Right cardiac atrium (tissue), 5 donors: ENCODE measurements at places on chromosomes 5 and 9. TPM values are rescaled to one million over a fixed set of nuclear protein-coding genes. Genes with fewer than 3 reads are reported as not detected.
A peak's percentile ranks its signal among the peaks of the same experiment; 100 is the strongest.

DNA sequence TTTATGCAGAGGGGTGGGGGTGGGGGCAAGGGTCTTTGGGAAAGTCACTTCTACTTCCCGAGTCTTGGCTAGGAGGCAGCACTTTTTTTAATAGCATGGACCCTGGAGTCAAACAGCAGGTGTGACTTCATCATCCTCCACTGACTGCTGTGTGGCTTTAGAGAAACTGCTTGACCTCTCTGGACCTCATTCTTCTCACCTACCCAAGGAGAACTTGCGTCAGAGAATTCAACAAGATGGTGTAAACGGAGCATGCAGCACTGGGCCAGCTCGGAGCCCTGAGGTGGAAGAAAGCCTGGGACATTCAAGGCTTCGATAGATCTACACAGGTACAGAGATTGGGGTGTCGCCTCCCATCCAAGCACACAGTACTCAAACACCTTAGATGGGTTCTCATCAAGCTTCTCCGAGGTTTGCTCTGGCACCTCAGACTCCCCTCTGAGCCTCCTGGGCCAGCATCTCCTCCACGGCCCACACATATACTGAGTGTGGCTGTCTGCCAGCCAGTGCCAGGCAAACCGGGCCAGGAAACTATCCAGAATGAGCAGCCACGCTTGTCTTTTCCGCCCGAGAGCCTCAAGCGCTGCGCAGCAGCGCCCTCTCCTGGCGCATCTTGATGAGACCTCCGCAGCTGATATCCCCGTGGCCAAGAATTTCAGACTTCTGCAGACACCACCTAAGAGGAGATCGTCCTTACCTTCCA lies 4.6 kb upstream of the SLC25A48 start:
- peak; percentile 84 for DNase-seq

- DNase-seq = peak; percentile 68
Measured at GRCh38 chr5:36305571-36306326, 4.0 kb upstream of the RANBP3L start.

DNA sequence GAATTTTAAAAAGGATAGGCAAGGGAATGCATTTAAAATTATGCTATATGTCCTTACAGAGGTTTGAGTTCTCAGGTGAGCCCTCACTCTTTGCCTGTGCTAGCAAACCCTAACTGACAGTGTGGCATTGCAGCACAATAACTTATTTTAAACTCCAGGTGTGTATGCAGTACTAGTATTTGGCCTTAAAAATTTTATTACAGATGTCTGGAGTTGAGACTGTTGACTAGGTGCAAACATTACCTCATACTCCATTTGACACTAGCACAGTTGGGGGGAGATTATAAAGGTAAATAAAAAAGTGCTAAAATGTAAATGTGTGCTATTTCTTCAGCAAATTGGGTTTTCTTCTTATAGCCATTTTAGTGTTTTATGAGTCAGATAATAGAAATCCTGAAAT lies 407.7 kb downstream of the SH3GL2 start:
- no peak for DNase-seq

GRCh38 chr5:82178378-82178777 lies 99.8 kb downstream of the RPS23 start:
- DNase-seq = no peak

- DNase-seq = peak; percentile 29
Measured at GRCh38 chr5:73447530-73448462, 781 bp downstream of the FOXD1 start.

SLC12A7 gene
- polyA plus RNA-seq = 28.5 TPM

RAB3C gene
- 0.34 TPM for polyA plus RNA-seq

MOB3B gene
- polyA plus RNA-seq = 1.1 TPM

ASB6 gene
- 9.8 TPM for polyA plus RNA-seq
